NCI-H345 (cell line): ENCODE measurements at places on chromosomes 1 and 21.

- no peak for DNase-seq
These were observed 48.3 kb downstream of the HUNK start for GRCh38 chr21:31921079-31921478.

DNA sequence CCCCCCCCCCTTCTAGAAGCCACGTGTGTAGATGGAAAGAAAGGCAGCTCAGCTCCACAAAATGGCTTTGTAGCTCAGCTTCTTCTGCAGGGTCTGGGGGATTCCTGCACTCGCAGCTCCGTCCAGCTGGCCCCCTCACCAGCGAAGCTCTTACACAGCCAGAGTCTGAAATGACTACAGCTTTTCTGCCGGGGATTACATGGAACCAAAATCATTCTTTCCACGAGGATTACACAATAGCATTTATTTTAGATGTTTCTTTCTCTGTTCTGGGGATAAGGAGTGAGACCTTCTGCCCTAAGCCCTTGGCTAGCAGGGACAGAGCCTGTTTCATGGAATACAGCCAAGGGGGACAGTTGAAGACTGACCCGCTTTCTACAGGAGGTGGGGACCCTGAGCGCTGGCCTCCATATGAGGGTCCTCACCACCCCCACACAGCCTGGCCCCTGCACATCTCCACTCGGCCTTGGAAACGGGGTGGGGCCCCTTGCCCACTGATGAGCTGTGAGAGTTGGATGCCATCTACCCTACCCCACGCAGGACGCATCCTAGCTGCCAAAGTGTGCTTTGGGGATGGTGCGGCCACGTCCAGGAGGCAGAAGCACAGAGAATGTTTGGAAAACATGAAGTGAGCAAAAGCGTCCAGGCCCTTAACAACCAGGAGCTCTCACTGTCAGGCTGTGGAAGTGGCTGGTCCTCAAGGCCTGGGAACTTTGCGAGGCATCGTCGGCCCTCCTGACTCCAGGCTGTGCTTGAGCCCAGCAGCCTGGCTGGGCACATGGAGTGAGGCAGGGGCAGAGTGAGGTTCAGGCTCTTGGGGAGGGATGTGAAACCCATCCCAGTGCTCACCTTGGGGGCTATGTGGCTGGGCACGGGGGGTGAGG is 14.5 kb downstream of the ACTRT2 start:
- DNase-seq = no peak

DNA sequence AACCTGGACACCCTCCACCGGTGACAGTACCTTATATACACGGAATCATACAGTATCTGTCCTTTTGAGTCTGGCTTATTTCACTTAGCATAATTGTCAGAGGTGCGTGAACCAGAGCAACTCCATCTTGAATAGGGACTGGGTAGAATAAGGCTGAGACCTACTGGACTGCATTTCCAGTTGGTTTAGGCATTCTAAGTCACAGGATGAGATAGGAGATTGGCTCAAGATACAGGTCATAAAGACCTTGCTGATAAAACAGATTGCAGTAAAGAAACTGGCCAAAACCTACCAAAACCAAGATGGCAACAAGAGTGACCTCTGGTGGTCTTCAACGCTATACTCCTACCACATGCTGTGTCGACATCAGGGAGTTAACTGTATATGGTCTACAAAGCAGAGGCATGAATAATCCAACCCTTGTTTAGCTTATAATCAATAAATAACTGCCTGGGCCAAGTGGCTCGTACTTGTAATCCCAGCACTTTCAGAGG is 1.4 kb upstream of the FDPS start:
- peak; percentile 32 for DNase-seq

DNA sequence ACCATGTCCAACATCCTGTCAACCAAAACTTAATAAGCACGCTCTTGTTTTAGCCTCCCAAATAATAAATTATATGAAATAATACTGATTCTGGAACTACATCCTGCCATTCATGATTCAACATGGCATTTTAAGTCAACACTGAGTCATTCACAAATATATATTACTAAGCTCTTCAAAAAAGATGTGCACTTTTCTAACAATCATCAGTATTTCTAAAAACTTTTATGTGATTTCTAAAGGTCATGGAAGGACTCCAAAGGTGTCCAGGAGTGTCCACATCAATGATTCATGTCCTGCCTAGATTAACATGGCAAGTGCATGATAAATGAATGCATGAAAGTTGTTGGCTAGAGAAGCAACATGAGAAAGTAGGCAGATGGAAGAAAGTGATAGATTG is 51.6 kb downstream of the NEGR1 start:
- no peak for DNase-seq

- no peak for DNase-seq
These were observed 41.7 kb upstream of the IFFO2 start for GRCh38 chr1:18998016-18998724.

GRCh38 chr1:186188004-186188539 is 187.0 kb downstream of the TPR start:
- no peak for DNase-seq

- DNase-seq = no peak
These were observed 102.1 kb downstream of the SLC30A10 start for GRCh38 chr1:219826290-219826689.

DNA sequence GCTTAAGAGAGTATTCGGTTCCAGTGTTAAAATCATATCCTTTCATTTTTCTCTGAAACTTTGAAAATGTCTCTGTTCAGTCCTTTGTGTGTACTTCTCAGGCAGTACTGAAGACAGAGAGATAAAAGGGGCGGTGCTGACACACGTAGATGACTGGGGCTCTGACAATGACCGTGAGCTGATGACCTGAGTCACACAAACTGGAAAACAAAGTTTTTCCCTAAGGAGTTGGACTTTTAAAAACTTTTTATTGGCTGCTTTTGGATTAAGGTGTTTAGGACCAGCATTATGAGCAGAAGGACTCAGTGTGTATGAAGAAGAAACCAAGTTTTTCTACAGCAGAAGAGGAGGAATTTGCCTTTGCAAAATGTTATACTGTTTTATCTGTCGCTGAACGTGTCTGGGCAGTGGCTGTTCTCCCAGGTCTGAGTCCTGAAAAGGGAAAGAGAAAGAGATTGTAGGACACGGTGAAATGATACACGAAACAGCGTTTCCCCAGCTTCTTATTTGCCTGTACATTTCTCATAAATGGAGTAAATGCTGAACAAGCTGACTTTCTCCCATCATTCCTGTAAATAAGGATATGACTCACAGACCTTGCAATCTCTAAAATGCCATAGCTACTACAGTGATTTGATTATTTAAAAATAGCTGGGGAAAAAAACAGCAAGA is 51.5 kb downstream of the MAP3K7CL start:
- DNase-seq = no peak

DNA sequence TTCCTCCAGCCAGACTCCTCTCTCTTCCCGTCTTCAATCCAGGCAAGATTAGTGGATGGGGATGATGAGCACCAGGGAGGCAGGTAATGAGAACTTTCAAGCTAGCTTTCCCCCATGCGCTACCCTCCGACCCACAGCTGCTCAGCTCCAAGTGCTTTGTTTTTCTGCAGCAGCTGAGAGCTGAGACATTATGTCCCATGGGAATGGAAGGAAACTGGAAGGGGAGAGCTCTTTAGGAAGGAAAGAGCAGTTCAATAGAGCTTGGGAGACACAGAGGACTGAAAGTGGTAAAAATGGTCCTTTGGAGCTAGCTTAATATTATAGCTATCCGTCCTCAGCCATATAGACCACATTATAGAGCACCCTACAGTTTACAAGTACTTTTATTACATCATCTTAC is 39.8 kb downstream of the RAB3B start:
- no peak for DNase-seq

- no peak for DNase-seq
These were observed 10.4 kb upstream of the WNT3A start for GRCh38 chr1:227996187-227996950.

GRCh38 chr21:42356046-42356445 is 5.3 kb upstream of the TFF2 start:
- DNase-seq = no peak

GRCh38 chr1:228142701-228143136 is 2.6 kb downstream of the GUK1 start:
- DNase-seq = no peak

DNA sequence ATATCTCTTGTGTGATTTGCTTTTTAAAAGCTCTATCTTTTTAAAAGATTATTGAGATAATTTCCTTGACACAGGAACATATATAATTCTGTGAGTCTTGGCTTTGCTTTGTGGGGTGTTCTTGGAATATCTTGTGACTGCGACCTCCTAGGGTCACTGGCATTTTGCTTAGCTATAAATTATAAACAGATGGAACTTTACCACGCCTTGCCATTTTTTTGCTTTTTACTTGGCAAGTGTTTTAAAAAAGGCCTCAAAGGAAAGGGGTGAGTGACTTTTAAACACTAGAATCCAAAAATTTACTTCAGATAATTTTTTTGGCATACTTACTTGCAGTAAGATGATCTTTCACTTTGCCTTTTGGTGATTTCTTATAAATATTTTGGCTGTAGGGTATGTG is 43.6 kb downstream of the ALG6 start:
- DNase-seq = no peak

DNA sequence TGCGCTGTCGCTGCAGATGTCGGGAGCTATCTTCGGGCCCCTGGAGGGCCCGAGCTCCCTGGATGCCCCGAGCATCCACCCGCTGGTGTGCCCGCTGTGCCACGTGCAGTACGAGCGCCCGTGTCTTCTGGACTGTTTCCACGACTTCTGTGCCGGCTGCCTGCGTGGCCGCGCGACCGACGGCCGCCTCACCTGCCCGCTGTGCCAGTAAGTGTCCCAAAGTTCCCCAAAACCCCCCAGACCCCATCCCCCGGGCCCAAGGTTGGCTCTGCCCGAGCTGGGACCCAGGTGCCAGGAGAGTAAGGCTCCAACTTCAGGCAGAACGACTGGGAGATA is 569 bp downstream of the RNF207 start:
- DNase-seq = no peak

- no peak for DNase-seq
These were observed 16.0 kb downstream of the COL9A2 start for GRCh38 chr1:40301066-40301465.

GRCh38 chr1:75908717-75909152 is 23.5 kb downstream of the ASB17 start:
- peak; percentile 44 for DNase-seq

- DNase-seq = no peak
These were observed 16.1 kb downstream of the PRR9 start for GRCh38 chr1:153233448-153233847.

GRCh38 chr1:200665861-200666260 is 3.8 kb downstream of the DDX59 start:
- no peak for DNase-seq

DNA sequence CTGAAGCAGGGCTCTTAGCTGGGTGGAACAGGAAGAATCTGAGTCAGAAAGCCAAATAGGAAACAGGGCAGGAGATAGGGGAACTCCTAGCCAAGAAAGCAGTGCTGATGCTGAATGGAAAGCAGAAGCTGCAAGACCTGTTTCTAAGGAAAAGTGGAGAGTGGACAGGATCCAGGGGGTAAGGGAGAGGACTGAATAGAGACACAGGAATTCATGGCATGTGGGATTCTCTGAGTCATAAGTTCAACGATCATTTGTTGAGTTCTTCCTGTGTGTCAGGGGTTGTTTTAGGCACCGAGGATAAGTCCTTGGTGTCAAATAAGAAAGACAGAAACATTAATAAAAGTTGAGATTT is 153.8 kb upstream of the FGGY start:
- no peak for DNase-seq

DNA sequence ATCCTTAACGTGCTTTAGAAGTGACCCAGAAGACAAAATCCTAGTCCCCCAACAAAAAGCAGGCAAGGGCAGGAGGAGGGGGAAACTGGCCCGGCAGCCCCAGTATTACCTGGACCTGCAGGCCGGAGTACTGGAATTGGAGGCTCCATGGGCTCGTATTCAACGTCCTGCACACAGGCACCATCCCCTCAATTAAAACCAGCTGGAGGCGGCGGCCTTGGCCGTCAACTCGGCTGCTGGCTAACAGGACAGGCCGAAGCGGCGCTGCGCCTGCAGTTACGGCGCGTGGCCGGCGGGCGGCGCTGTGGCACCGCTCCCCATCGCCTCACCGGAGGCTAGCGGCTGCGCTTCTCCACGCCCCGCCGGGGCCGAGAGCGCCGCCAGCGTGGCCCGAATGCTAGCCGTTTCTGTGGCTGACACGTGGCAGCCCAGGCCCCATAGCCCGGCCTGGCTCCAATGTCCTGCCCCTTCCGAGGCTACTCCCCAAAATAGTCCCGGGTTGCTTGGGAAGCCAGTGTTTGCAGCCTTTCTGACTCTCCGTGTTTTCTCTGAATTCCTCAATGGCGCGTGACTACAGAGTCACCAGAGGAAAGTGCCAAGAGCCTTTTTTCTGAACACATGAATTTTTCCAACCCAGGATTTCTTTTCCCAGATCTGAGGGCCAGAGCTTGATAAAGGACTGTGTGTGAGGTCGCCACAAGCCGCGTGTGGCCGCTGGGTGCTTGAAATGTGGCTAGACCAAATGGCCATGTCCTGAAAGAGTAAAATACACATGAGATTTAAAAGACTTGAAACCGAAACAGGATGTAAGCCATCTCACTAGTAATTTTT is 82.5 kb downstream of the HHIPL2 start:
- peak; percentile 79 for DNase-seq

GRCh38 chr1:186091222-186091720 is 283.8 kb downstream of the TPR start:
- DNase-seq = no peak

DNA sequence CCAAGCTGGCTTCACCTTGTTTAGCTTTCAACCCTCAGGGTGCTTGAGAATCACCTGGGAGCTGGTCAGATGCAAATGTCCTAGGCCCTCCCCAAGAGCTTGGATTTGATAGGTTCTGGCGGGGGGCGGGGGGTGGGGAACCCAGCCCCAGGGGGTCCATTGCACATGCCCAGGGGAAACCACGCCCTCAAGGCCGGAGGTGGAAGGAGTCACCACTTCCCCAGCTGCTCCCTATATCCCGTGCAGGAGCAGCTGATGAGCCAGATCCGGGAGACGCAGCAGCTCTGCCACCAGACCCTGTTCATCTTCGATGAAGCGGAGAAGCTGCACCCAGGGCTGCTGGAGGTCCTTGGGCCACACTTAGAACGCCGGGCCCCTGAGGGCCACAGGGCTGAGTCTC is 5.8 kb downstream of the TOR3A start:
- no peak for DNase-seq

GRCh38 chr1:67094191-67094590 is 40.2 kb upstream of the SLC35D1 start:
- no peak for DNase-seq
